CD4-positive, alpha-beta T cell (primary cell): ENCODE measurements at places on chromosomes 5 and 9. TPM values are rescaled to one million over a fixed set of nuclear protein-coding genes. Genes with fewer than 3 reads are reported as not detected.

FOXD4L3 gene
- total RNA-seq = not detected

PRRX2 gene
- not detected for total RNA-seq

DNA sequence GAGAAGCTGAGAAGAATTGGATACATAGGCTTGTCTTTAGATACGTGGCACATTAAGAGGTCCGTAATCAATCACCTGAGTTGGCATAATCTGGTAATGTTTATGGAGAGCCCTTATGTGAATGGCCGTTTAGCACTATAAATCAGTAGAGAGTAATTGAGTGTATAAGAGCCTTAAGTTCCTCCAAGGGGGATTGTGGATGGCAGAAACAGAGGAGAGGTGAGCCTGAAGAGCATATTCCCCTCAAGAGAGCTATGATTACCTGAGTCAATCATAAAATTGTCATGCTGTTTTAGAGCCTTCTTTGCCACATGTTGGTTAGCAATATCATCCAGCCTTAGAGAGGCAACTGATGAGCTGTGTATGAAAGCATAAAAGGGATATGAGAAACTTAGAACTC is 58.8 kb downstream of the FOCAD start:
- H3K4me3 ChIP-seq = no peak overlapping the region
- no peaks in the 10 kb centered on the region for H3K4me1 ChIP-seq
- H3K27me3 ChIP-seq = no peaks in the 10 kb centered on the region
- peaks cover 3% of the 10 kb centered on the region for H3K36me3 ChIP-seq

PIP5KL1 gene
- total RNA-seq = 2.9 TPM

- peaks cover 72% of the 10 kb centered on the region for H3K36me3 ChIP-seq
- DNase-seq = peak; percentile 79
- H3K4me1 ChIP-seq = no peaks in the 10 kb centered on the region
- no peaks in the 10 kb centered on the region for H3K27me3 ChIP-seq
- H3K4me3 ChIP-seq = no peak overlapping the region
- H3K27ac ChIP-seq = no peak overlapping the region
Observed at GRCh38 chr9:306907-307306, 92.2 kb downstream of the DOCK8 start.
